ENCODE measurements at places on chromosomes 12 and 14.

GRCh38 chr14:34181338-34181737 lies 230.5 kb upstream of the EGLN3 start:
- DNase-seq: no peak

DNA sequence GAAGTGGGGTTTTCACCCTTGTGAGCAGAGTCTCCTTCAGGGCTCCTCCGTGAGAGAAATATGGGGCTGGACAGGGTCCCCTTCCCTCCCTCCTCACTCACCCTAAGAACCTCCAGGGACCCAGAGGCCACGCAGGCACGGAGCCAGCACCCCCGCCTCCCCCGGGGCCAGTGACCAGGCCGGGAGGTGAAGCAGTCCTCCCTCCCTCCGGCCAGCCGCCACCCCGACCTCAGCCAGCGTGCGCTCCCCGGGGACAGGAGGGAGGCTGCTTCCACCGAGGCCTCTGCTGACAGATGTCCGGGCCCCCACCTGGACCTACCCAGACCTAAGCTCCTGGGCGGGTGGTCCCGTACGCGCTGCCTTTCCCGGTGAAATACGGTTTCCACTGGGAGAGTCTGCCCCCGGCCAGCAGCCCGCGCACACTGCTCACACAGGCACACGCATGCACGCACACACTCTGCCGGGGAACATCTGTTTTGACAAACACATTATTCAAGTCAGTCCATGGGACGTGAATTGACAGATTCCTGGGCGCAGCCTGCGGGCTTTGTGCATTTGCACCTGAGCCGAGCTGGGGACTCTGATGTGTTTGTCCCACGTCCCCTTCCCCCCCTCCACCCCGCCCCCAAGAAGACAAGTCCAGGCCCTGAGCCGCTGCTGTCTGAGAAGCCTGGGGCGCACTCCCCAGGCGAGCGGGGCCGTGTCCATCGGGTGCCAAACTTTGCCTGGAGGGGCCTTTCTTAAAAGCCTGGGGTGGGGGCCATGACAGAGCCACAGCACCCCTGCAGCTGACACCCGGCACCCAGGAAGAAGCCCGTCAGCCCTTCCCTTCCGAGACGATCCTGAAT lies 725 bp downstream of the RIMBP2 start:
- no peak for DNase-seq

DNA sequence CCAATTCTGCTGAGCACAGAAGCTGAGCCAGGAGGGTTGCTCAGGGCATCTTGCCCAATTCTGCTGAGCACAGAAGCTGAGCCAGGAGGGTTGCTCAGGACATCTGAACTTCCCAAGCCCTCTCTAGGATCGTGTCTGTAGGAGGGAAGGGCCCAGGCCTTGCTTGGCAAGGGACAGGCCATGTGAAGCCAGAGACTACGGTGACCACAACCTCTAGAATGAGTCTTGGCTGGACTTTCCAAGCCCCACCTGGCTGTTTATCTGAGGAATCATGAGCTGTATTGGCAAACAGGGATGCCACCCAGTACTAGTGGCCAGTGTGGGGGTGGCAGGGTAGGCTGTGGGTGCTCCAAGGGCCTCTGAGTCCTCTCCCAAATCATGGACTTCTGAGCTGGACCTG lies 7.7 kb upstream of the SERPINA6 start:
- DNase-seq: no peak

DNA sequence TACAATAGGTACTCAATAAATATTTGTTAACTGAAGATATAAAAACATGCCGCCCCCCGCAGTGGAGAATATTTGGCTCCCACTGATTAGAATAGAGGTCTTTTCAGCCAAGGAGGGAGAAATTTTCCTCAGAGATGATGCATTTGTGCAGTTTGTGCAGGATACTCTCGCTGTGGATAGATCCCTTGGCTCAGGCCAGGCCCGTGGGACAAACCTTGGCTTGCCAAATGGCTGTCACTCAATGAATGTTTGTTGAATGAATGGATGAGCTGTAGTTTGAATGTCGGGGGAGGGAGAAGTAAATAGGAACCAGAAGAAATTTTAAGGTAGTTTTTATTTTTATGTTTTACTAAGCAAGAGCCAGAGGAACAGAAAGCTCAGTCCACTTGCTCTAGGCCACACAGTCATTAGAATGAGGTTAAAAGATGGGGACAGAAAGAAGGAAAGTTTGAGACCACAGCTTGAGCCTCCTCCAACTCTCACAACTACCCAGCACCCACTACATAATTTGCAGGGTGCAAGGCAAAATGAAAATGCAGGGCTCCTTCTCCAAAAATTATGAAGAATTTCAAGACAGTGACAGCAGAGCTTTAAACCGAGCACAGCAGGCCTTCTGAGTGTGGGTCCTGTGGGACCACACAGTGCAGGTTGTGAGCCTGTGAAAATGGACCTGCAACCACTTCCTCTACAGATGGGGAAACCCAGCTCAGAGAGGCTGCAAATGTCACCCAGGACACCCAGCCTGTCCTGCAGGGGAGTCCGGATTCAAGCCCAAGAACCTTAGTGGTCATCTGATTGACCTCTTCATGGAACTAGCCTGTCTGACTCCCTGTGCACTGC lies 51.4 kb downstream of the WSCD2 start:
- DNase-seq: no peak

- no peak for DNase-seq
These were observed 96.3 kb downstream of the PAX9 start for GRCh38 chr14:36757734-36758601.

GRCh38 chr12:92899386-92900001 lies 29.6 kb downstream of the EEA1 start:
- DNase-seq: no peak

DNA sequence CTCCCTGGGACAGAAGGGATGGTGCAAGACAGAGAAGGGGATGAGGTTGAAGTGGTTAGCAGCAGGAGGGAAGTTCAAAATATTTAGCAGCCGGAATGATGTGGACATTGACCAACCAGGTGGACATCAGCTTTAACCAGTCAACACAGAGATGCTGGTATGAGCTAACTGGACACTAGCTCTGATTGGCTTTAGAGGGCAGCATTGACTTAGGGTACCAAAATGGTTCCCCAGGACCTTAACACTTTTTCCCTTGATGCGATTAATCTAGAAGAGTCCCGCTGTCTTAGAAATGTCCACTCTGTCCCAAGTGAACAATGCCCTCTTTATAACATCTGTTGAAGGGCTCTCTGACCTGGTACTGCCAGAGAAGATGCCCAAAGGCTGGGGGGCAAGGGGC lies 134.0 kb upstream of the GSC start:
- DNase-seq: no peak

- DNase-seq: no peak
These were observed 43.0 kb upstream of the SYCP3 start for GRCh38 chr12:101782273-101782731.

DNA sequence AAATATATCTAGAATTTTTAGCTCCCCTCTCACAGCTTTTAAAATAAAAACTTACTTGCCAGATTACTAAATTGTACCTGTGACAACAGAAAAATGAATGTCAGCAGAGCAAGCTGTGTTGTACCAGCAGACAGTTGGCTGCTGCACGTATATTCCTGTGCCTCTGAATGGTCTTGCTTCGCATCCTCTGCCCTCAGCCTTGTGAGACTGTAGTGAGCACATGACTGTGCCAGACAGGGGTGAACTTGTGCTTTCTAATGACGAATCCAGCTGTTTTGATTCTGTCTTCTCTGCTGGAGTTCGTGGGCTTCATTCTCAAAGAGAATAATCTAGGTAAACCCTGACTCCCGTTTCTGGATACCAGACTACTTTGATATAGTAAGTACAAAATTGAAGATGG lies 58.3 kb upstream of the FRMD6 start:
- no peak for DNase-seq

- no peak for DNase-seq
These were observed 11.3 kb downstream of the KCNK10 start for GRCh38 chr14:88311780-88312179.

GRCh38 chr14:73759183-73759713 lies 45.1 kb upstream of the PNMA1 start:
- no peak for DNase-seq

- no peak for DNase-seq
These were observed 20.1 kb downstream of the PNMA1 start for GRCh38 chr14:73694083-73694482.

DNA sequence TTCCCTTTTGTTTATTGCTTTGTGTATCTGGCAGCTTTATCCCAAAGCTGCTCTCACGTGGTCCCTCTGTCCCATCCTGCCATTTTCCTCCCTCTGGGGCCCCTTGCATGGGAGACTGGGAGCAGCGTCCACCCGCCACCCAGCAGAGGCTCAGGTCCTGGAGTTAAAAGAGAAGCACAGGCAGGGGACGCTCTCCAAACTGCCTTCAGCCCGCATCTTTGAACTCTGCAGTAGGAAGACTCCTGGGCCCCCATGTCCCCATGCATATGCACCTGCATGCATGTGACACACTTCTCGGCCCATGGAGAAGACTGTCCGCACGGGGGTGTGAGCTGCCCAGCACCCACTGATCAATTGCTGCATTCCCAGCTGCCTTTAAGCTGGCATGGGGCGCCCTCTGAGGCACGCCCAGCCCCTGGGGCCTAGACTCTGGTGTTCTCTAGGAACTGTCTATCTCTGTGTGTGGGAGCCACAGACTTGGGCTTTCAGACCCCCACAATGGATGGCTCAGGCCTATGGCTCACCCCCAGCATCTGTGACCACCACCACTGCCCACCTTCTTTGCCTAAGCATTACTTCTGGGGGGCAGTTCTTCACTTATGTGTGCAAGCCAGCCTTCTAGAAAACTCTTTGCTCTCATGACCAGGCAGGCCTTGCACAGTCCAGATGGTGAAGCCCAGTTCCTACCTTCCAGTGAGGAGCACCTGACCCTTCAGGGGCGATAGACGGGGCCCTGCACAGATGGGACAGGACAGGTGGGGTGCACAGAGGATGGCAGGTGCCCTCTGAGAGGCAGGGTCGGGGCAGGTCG lies 96.1 kb upstream of the DIO3 start:
- DNase-seq: no peak

DNA sequence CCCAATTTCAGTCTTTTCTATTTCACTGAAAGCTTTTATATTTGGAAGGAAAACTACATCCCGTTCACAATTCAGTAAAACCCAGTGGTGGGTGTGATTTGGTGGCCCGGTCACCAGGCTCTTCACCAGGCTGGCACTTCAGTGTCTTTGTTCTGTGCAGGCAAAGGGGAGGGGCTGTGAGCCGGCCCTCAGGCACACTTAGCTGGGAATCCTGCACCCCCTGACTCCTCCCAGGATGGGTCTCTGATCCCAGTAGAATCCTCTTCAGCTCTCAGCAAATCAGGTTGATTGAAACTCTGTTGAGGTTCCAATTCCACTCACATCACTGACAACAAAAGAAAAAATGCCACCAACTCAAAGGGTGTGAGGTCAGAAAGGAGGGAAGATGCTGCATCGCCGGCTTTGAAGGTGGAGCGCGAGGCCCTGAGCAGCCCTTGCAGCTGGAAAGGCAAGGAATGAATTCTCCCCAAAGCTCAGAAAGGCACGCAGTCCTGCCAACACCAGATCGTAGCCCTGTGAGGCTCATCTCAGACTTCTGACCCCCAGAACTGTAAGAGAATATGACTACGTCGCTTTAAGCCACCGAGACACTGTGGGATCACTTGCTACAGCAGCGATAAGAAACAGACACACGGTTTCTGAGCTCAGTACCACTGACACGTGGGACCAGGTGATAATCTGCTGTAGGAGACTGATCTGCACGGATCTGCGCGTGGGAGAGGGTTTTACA lies 166.6 kb downstream of the PIWIL1 start:
- DNase-seq: no peak

DNA sequence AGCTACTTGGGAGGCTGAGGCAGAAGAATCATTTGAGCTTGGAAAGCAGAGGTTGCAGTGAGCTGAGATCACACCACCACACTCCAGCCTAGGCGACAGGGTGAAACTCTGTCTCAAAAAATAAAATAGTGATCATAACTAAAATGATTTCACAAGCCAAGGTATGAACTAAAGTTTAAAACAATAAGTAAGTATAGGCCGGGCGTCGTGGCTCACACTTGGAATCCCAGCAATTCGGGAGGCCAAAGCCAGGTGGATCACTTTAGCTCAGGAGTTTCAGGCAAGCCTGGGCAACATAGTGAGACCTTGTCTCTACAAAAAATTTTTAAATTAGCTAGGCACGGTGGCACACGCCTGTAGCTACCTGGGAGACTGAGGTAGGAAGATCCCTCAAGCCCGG lies 27.4 kb downstream of the BLTP3B start:
- DNase-seq: no peak

- peak; percentile 53 for DNase-seq
These were observed 1.3 kb downstream of the AHSA1 start for GRCh38 chr14:77459072-77459723.

DNA sequence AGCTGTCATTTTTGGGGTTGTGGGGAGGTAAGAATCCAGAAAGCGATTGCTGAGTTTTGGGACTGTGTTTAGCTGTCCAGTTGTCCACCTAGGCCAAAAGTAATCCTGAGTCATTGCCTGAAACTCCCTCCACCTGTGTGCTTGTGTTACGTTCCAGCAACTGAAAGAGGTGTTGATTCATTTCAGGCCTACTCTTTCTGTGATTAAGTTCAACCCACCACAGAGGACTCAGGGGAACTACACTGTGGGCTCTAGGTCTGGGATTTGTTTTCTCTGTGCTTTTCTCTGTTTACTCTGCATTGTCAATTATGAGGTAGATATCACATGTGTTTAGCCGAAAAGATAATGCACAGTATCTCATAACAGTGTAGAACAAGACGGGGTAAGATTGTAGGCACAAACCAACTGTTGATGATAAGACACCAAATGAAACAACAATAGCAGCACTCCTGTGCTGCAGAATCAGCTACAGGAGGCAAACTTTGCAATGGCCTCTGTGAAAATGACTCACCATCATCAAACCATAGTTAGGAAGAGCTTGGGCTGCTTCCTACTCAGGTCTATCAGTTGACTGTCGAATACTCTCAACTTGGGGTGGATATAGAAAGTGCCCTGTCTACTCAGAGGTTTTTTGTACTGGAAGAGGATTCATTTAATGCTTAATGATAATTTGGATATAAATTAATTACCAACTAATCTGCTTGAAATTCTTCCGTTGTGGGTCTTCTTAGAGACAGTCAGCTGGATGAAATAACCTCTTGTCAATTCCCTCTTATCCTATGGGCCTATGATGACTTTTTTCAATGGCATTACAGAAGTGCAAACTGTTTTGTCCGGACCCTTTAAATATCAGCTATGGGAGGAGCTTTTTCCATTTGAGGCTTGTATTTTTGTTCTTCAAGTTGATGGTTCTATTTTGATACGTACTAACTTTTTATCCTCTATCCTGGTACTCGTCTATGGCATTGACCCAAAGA lies 385.9 kb downstream of the BMP4 start:
- no peak for DNase-seq

GRCh38 chr12:115337693-115338543 lies 653.9 kb upstream of the TBX3 start:
- DNase-seq: no peak

GRCh38 chr14:99210333-99210732 lies 61.7 kb downstream of the BCL11B start:
- DNase-seq: no peak
